Sigmoid colon (tissue), 7 donors: ENCODE measurements at places on chromosomes 16 and 17. TPM values are rescaled to one million over a fixed set of nuclear protein-coding genes. Genes with fewer than 3 reads are reported as not detected.

NECAB2 gene
- total RNA-seq: not detected

GRCh38 chr16:69089091-69089910, 16.2 kb upstream of the HAS3 start:
- no peaks in the 10 kb centered on the region for H3K27me3 ChIP-seq
- no peak overlapping the region for H3K27ac ChIP-seq
- no peaks in the 10 kb centered on the region for H3K36me3 ChIP-seq

TCAP gene
- 0.49 TPM for total RNA-seq

GRCh38 chr17:34257299-34257985, 2.4 kb downstream of the CCL2 start:
- H3K4me1 ChIP-seq: peaks cover 31% of the 10 kb centered on the region
- no peaks in the 10 kb centered on the region for H3K36me3 ChIP-seq
- no peak overlapping the region for H3K4me3 ChIP-seq
- H3K27me3 ChIP-seq: no peaks in the 10 kb centered on the region

DNA sequence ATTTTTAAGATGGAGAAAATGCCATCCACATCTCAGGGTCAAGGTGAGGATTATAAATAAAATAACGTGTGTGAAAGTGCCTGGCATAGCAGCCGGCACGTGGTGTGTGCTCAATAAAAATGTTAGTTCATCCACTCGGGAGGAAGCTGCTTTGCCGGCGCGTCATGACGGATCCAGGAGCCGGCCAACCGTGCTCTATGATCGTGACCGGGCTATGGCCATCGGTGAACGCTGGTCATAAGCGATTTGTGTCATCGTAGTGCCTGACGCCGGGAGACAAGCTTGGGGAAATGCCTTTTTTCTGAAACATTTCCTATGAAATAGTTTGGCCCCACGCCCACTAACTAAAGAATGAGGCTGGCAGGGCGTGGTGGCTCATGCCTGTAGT, 74.0 kb downstream of the CMC2 start:
- H3K4me3 ChIP-seq: peak overlapping the region; percentile 44
- H3K36me3 ChIP-seq: no peaks in the 10 kb centered on the region
- H3K27ac ChIP-seq: peak overlapping the region; percentile 92
- DNase-seq: peak; percentile 79
- H3K4me1 ChIP-seq: no peaks in the 10 kb centered on the region
- no peaks in the 10 kb centered on the region for H3K27me3 ChIP-seq

DNA sequence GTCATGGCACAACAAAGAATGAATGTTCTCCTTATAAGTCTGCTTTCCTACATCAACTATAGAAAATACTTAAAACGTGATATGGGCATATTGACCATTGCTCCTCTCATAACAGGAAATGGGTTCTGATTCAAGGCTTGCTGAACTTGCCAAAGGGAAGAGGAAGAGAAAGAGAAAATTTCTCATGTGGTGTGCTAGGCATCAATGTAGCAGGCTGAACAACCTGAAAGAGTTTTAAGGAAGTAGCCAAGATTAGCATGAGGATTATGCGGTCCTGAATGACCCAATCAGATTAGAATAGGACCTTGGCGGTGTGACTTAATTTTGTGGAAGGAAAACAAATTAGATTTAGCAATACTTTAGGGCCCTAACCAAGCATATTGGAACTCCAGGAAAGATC, 617.7 kb upstream of the CDH11 start:
- H3K27ac ChIP-seq: no peak overlapping the region
- H3K4me1 ChIP-seq: peaks cover 6% of the 10 kb centered on the region
- H3K4me3 ChIP-seq: no peak overlapping the region
- no peak for DNase-seq
- H3K36me3 ChIP-seq: no peaks in the 10 kb centered on the region
- H3K27me3 ChIP-seq: no peaks in the 10 kb centered on the region

GRCh38 chr16:64983963-64984362, 137.9 kb downstream of the CDH11 start:
- no peak for DNase-seq
- H3K4me3 ChIP-seq: no peak overlapping the region
- H3K4me1 ChIP-seq: no peaks in the 10 kb centered on the region
- H3K27me3 ChIP-seq: no peaks in the 10 kb centered on the region
- no peak overlapping the region for H3K27ac ChIP-seq

DNA sequence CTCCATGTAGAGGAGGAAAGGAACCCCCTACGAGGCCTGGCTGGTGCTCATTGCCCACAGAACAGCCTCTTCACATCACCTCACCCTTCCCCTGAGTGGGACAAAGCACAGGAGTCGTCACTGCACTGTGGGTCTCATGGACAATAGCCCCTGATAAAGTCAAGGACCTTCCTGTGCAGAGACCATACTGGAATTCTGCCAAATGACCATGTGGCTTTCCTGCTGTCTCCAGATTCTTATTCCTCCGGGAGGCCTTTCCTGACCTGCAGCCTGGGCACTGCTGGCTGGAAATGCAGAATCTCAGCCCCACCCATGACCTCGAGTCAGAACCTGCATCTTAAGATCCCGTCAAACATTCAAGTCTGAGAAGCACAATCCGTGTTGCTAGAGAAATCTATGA, 60.5 kb upstream of the ERN1 start:
- H3K4me1 ChIP-seq: no peaks in the 10 kb centered on the region
- no peak overlapping the region for H3K27ac ChIP-seq
- H3K36me3 ChIP-seq: peaks cover 17% of the 10 kb centered on the region
- DNase-seq: no peak
- no peak overlapping the region for H3K4me3 ChIP-seq

SOX8 gene
- total RNA-seq: 3.0 TPM

DNA sequence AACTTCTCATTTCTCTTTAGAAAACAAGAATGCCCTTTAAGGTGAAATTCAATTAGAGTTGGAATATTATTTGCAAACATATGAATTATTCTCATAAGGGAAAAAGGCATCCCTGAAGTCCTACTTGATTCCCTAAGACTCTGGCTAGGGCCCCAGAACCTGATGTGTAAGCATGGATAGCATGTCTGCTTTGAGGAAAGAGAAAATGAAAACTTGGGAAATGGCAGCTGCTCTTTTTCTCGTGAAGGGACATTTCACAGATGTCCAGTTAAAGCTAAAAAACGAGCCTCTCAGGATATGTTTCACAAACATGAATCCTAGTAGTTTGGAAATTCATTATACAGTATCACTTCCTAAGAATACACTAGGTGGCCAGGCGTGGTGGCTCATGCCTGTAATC, 112.3 kb upstream of the CLEC3A start:
- H3K36me3 ChIP-seq: no peaks in the 10 kb centered on the region
- H3K27ac ChIP-seq: no peak overlapping the region
- no peak for DNase-seq
- H3K27me3 ChIP-seq: no peaks in the 10 kb centered on the region

- no peak overlapping the region for H3K4me3 ChIP-seq
- DNase-seq: no peak
- H3K36me3 ChIP-seq: peaks cover 100% of the 10 kb centered on the region
- no peaks in the 10 kb centered on the region for H3K4me1 ChIP-seq
- no peak overlapping the region for H3K27ac ChIP-seq
Measured at GRCh38 chr16:70553645-70554044, 30.0 kb downstream of the SF3B3 start.

DNA sequence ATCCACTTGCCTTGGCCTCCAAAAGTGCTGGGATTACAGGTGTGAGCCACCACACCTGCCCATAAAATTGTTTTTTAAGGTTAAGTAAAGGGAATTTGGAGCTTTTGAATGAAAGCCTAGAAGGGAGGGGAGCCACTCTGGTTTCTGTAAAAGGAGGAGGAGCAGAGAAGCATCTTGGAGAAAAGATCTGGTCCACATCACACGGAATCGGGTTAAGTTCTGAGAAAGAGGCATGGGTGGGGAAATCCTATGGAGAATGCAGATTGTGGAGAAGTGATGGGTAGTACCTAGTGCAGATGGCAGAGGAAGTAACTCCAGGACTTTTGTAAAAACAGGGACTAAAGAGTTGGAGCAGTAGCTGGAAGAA, 18.3 kb upstream of the CEP112 start:
- no peaks in the 10 kb centered on the region for H3K4me1 ChIP-seq
- H3K27ac ChIP-seq: no peak overlapping the region
- H3K36me3 ChIP-seq: no peaks in the 10 kb centered on the region
- no peak overlapping the region for H3K4me3 ChIP-seq
- no peaks in the 10 kb centered on the region for H3K27me3 ChIP-seq

OR3A2 gene
- total RNA-seq: not detected

GRCh38 chr17:58932956-58933355, 173.7 kb downstream of the TRIM37 start:
- no peak for DNase-seq
- H3K4me3 ChIP-seq: no peak overlapping the region
- no peaks in the 10 kb centered on the region for H3K36me3 ChIP-seq
- H3K27ac ChIP-seq: no peak overlapping the region
- H3K27me3 ChIP-seq: no peaks in the 10 kb centered on the region
- H3K4me1 ChIP-seq: no peaks in the 10 kb centered on the region

ACSM3 gene
- 12.5 TPM for total RNA-seq
